Right cardiac atrium (tissue), 5 donors: ENCODE measurements at places on chromosomes 7 and 10. TPM values are rescaled to one million over a fixed set of nuclear protein-coding genes. Genes with fewer than 3 reads are reported as not detected.

Gene ZNF775
- 6.5 TPM for total RNA-seq

Gene SLC13A4
- total RNA-seq = 0.41 TPM

Gene TCAF1
- 33.7 TPM for total RNA-seq

Gene PCLO
- 3.4 TPM for total RNA-seq

Gene LIPN
- not detected for total RNA-seq

Gene ZNF511
- total RNA-seq = 47.5 TPM

Gene AVPI1
- 16.3 TPM for total RNA-seq

Gene SDK1
- 2.4 TPM for total RNA-seq

Gene SLC26A5
- not detected for total RNA-seq

Gene C10orf53
- total RNA-seq = not detected

Gene ARHGAP22
- total RNA-seq = 5.1 TPM

Gene MRC1
- total RNA-seq = 24.4 TPM

Gene HHEX
- total RNA-seq = 6.9 TPM

Gene AFAP1L2
- 6.6 TPM for total RNA-seq

Gene ZP3
- total RNA-seq = 2.4 TPM

Gene FAM241B
- 5.5 TPM for total RNA-seq

Gene CAV2
- 186 TPM for total RNA-seq

Gene TRIM73
- 1.4 TPM for total RNA-seq

Gene DNAJC12
- 3.3 TPM for total RNA-seq

Gene TSPAN14
- total RNA-seq = 44.1 TPM

Gene PKD1L1
- 1.5 TPM for total RNA-seq

Gene GSTO2
- total RNA-seq = 0.58 TPM

Gene EN2
- total RNA-seq = not detected

Gene AMPH
- total RNA-seq = 2.7 TPM

Gene HOXA5
- total RNA-seq = not detected

Gene TCERG1L
- total RNA-seq = not detected

Gene CALML5
- total RNA-seq = not detected

Gene FGFBP3
- total RNA-seq = 0.70 TPM

Gene CALN1
- not detected for total RNA-seq

Gene LRRN3
- total RNA-seq = 44.8 TPM

Gene CRHR2
- not detected for total RNA-seq

Gene ACSL5
- total RNA-seq = 8.3 TPM

Gene CPA4
- total RNA-seq = 0.84 TPM

Gene NOBOX
- not detected for total RNA-seq

Gene TRIM50
- total RNA-seq = 0.17 TPM

Gene ALOX5
- 13.0 TPM for total RNA-seq

Gene TAS2R4
- 0.40 TPM for total RNA-seq

Gene ADCK2
- total RNA-seq = 13.2 TPM

Gene EVX1
- not detected for total RNA-seq

Gene IGF2BP3
- not detected for total RNA-seq
